C1 segment of cervical spinal cord (tissue), 14 donors: ENCODE measurements at places on chromosomes 11 and 22.
A peak's percentile ranks its signal among the peaks of the same experiment; 100 is the strongest.

DNA sequence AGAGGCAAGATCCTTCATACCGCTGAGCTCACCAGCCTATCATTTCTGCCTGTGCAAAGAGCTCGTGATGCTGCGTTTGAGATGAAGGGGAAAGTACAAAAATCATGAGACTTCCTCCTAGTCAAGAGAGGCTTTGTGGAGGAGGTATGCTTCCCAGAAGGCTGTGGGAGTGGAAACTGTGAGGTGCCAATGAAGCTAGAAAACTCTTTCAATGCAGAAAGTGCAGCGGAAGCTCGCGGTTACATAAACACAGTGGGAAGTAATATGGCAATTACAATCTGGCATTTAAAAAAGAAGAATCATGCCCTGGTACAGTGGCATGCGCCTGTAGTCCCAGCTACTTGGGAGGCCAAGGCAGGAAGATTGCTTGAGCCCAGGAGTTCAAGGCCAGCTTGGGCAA lies 134.8 kb downstream of the EHF start:
- DNase-seq = no peak

- no peak for DNase-seq
Measured at GRCh38 chr11:30873924-30874610, 287.9 kb upstream of the MPPED2 start.

- DNase-seq = no peak
Measured at GRCh38 chr22:36331306-36331911, 56.4 kb downstream of the MYH9 start.

DNA sequence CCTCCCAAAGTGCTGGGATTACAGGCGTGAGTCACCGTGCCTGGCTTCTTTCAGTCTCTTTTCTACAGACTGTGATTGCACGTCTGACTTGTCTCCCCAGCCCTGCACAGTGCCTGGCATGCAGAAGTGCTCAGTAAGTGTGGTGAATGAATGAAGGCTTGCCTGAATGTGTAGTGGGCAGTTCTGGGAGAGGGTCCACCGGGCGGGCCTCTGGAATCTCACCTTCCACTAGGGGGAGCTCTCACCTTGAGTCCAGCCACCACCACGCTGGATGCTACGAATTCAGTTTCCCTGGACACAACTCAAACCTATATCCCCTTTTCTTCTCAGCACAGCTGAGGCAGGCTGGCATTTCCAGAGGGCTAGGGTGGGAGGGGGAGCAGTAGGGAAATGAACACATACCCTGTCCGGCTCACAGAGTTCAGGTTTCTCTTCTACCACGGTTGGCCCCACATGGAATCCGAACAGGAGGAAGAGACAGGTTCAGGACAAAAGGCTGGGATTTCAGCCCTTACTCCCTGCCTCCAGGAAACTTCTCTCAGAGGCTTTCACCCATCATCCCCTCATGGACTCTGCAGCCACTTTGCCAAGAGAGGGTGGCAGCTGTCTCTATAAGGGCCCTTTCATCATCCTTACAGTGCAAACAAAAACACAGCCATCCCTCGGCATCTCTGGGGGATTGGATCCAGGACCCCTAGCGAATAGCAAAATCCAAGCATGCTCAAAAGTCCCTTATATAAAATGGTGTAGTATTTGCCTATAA lies 86.8 kb downstream of the NECTIN1 start:
- no peak for DNase-seq

DNA sequence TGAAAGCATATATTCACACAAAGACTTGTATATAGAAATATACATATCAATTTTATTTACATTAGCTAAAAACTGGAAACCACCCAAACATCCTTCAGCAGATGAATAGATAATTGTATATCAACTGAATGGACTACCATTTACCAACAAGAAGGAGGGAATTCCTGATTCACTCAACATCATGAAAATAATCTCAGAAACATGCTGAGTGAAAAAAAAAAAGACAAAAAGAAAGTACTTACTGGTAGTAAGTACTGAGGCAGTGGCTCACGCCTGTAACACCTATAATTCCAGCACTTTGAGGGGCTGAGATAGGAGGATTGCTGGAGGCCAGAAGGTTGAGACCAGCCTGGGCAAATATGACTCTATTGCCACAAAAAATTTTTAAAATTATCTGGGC lies 7.4 kb upstream of the IPO7 start:
- DNase-seq = no peak

DNA sequence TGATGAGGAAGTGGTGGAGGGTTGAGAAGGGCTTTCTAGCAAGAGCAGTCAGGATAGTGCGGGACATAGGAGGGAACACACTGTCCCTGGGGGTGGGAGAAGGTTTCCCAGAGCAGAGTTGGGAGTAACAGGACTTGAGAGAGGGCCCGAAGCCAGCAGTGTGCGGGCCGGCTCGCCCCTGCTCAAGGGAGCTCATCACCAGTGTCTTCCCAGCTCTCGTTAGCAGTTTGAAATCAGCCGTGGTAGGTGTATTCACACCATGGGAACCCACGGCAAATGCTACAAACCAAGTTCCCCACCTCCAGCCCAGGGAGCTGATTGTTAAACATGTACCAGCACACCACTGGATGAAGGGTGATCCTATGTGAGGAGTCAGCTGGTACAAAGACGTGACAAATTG lies 66.2 kb upstream of the EIF3D start:
- DNase-seq = no peak

GRCh38 chr11:78251083-78251775 lies 62.5 kb downstream of the USP35 start:
- DNase-seq = no peak

DNA sequence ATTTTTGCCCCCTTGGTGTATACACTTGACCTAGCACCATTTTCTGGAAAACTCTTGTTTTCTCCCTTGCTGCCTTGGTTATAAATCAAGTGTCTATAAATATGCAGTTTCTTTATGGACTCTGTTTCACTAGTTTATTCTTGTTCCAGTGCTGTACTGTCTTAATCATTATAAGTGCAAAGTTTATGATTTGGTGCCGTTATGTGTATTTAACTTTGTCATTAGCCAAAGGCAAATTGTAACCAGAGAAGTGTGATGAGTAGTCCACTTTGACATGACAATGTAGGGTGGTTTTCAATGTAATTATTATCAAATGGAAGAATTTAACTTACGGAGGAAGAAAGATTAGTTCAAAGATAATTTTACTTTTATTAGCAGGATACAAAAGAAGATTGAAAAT lies 40.3 kb downstream of the SPECC1L start:
- no peak for DNase-seq

GRCh38 chr11:6757373-6757967 lies 14.3 kb downstream of the OR2AG2 start:
- no peak for DNase-seq

GRCh38 chr11:103648670-103649400 lies 387.6 kb upstream of the DDI1 start:
- no peak for DNase-seq

- DNase-seq = no peak
Measured at GRCh38 chr11:59754494-59754858, 700 bp upstream of the STX3 start.

DNA sequence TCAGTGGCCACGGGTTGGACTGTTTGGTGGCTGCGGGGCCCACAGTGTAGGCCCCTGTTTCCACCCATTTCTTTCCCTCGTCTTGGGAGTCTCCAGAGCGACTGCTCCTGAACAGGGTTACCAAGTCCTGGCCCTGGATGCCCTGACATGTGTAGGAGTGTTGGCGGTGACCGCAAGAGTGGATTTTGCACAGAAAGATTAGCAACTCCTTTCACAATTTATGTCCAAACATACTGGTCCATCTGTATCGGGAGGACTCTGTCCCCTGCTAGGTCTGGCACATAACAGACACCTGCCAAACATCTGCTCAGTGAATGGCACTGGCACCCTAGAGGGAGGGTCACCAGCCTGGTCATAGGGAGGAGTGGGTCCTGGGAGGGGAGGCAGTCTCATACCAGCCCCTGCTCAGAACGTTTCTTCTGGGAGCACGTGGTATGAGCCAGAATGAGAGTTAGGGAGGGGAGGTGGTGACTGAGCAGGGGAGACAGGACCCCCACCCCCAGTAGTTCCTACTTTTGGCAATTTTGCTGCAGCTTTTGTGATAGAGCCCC lies 3.4 kb upstream of the APOA1 start:
- no peak for DNase-seq

- no peak for DNase-seq
Measured at GRCh38 chr11:134951305-134951700, 539.3 kb upstream of the B3GAT1 start.

- DNase-seq = peak; percentile 47
Measured at GRCh38 chr22:45009606-45010531, at the start of gene PHF21B. TSS of gene PHF21B (minus strand) at chr22:45010005. CDS start at chr22:45009549, 456 bp downstream.

GRCh38 chr22:21014202-21014725 lies 701 bp upstream of the P2RX6 start:
- peak; percentile 74 for DNase-seq

DNA sequence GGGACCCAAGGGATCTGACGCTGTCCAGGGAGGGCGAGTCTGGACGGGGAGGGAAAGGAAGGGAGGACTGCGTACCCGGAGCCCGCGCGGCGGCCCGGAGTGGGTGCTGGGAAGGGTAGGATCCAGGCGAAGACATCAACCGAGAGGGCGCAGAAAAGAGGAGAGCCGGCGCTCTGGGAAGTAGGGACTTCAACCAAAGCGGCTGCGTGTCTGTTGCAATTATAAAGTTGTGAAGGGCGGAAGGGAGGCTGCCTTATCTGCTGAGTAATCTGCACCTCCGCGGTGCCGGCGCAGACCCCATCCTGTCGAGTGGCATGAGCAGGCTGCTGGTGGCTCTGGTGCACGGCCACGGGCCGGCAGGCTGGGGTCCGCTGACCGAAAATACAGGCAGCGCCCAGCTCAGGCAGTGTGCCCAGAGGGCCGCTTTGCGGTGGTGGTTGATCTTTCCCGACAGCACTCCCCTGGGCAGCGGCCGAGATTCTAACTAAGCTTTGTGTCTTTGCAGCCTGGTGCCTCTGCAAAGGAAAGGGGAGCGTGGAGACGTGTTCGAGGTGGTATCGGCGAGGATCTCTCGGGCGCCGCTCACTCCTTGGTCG lies 978 bp downstream of the C11orf87 start:
- DNase-seq = no peak

DNA sequence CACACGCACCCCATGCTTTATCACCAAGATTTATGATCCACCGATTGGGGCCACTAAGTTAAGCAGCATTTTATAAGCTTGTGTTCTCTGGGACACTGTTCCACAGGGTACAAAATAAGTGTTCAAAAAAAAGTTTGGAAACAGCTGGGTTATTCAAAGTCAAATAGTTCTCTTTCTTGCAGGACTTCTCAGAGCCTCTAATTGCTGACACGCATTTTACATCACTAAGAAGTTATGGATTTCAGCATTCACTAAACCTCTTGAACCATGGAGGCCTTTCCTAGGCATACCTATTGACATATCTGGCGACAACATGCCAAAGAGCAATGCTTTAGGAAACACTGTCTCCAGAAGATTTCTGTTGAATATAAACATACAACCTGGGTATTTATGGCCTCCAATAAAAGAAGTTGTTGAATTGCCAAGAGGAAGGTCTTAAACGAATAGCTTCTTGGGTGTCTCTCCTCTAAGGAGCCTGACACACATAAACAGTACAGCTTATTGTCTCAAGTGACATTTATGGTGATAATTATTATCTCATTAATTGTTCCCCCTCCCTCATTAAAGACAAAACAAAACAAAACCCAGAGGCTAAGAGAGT lies 147.1 kb upstream of the ARHGAP20 start:
- no peak for DNase-seq

- DNase-seq = no peak
Measured at GRCh38 chr22:20456064-20456721, 18.6 kb upstream of the SCARF2 start.

GRCh38 chr11:34826384-34826726 lies 89.8 kb downstream of the APIP start:
- DNase-seq = no peak
